Spinal cord (tissue), 10 donors: ENCODE measurements at places on chromosomes 11 and 22. TPM values are rescaled to one million over a fixed set of nuclear protein-coding genes. Genes with fewer than 3 reads are reported as not detected.
A peak's percentile ranks its signal among the peaks of the same experiment; 100 is the strongest.

Gene F2
- not detected for total RNA-seq

- no peak for DNase-seq
These were observed 710.3 kb downstream of the KCNA4 start for GRCh38 chr11:29306527-29306926.

DNA sequence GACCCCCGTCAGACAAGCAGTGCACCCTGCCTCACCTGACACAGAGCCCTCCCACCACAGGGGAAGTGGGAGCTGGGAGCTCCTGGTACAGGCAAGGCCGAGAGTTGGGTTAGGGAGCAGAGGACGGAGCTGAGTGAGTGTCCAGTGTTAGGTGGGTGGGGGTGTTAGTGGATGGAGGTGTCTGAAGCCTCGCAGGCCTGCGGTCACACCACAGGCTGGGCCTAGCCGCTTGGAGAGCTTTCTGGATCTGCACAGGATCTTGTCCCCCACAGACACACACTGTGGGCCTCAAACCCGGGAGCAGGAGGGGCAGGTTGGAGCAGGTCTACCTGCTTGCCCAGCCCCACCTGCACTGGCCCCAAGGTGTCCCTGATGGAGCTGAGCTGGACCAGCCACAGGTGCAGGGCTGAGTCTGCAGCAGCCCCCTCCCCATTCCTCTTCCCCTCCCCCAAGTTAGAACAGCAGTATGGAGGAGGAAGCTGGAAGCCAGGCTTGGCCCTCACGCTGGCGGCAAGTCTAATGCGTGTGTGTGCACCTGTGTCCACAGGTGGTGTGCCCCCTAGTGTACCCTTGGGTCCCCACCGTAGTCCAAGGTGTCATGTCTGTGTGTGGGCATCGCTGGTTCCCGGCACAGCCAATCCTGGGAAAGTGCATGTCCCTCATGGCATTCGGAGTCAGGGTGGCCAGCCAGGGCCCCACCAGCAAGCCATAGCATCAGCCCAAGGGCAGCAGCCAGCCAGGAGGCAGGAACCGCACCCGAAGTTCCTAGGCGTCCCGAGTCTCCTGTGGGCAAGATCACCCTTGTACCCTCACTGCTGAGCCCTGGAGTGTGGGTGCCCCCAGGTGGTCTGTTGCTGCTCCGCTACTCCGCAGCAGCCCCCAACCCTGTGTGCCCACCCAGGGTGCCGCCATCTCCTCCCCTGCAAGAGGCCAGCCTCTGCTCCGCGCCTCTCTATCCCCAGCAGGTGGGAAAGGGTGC is 2.0 kb upstream of the GATD1 start:
- no peak for DNase-seq

DNA sequence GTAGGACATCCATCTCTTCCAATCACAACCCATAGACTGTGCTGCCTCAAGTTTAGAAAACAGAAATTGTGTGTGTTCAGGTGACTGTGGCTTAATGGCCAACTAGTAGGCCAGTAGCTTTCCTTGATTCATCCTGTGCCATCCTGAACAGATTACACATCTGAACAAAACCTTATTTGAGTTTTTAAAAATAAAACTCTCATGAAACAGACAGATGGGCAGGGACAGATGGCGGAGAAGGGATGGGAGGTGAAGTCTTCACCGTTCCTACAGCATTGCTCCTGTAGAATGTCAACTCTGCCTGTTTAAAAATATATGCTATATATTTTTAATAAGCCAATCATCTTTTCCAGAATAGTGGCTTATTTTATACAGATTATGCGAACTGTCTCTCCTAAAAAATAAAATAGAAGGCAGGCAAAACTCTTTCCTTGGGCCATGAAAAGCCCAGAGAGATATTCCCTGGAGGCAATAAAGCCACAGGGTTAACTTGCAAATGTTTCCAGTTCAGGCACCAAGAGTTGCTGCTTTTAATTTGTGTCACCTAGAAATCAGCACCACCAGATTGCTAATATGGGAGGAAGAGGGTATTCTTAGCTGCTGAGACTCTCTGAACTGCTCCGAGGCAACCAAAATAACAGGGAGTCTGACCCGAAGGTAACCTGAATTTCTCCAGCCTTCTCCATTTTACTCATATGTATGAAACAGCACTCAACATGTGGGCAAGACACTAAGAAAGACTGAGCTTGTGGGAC is 861.2 kb downstream of the OPCML start:
- peak; percentile 67 for DNase-seq

GRCh38 chr11:111718436-111718835 is 47.8 kb downstream of the PPP2R1B start:
- no peak for DNase-seq

DNA sequence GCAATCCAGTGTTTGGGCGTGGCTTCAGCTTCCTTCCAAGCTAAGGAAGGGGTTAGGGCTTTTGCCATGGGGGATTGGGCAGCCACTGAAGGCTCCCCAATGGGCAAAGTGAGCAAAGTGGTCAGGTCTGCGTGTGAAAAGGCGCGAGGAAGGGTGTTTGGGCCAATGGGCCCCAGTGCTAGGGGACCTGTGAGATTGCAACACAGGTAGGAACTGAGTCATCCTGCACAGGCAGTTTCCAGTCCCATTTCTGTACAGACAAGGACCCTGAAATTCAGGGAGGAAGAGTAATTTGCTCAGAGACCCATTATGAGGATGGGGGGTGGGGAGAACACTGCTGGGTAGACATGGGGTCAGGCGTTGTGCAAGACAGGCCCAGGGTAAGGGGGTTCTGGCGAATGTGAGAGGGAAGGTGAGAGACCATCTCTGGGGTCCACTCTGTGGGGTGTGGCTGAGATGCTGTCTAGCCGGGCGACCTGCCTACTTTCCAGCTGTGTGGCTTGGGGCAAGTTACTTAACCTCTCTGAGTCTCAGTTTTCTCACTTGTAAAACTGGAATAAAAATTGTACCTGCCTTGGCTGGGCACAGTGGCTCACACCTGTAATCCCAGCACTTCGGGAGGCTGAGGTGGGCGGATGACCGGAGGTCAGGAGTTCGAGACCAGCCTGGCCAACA is 7.3 kb downstream of the CCDC88B start:
- no peak for DNase-seq

DNA sequence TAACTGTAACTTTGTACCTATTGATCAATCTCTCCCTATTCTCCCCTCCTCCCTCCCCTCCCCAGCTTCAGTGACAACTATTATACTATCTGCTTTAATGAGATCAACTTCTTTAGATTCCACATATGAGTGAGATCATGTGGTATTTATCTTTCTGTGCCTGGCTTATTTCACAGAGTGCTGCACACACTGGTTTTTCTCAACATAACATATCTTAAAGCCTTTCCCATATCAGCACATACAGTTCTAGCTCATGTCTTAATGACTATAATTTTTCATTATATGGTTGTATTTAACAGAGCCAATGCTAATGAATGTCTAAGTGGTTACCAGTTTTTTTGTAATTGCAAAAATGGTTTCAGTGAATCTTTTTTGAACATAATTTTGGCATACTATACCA is 340.3 kb upstream of the DDI1 start:
- no peak for DNase-seq

- DNase-seq, result no peak
These were observed 805.6 kb downstream of the KCNA4 start for GRCh38 chr11:29211202-29211601.

DNA sequence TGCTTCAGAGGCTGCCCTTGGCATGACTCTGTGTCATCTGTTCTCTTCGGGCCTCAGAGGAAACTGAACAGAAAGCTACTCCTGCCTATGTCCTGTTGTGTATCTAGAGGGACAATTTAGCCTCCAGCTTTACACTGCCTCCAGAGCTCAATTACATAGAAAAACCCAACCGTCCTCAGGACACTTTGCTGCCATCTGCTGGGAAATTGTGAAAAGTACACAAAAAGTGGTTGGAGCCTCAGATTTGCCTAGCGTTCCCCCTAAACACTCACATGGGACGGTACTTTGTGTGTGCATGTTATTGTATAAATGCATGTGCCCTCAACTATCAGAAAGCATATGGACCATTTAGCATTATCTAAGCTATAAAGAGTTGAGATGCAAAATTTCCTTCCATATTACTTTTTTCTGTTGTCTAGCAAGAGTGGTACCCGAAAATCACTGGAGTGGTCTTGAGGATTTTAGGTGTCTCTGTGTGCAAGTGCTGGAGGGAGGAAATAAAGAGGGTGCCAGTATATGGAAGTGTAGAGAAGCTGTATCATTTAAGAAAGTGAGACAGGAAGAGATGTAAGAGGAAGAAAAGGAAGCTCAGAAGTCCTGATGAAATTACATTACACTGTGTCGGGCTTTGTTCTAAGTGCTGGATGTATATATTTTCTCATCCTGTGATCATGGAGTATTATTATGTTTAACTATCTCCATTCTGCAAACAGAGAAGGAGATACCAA is 8.7 kb upstream of the MS4A4E start:
- DNase-seq, result no peak

DNA sequence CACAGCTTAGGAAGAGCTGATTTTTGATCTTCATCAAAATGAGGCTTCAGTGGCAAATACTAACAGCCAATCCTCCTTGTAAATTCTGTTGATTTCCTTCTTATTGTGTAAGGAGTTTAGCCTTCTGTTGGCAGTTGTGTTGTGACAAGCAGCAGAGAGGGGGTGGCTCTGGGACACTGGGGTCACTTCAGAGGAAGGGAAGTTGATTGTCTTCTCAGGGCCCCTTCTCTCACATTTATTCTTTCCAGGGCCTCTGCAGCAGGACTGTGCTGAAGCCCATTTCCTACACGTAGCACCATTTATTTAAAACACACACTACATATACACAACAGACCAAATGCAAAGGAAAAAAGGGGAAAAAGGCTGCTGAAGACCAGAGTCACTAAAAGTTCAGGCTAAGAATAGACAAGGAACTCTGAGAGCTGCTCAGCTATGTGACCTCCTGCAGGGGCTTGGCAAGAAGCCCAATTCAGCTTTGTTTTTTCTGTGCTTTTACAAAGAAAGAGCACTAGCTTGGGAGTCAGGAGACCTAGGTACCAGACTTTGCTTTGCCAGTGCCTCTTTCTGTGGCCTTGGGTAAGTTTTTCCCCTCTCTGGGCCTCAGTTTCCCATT is 28.3 kb upstream of the UPB1 start:
- DNase-seq, result no peak

Gene FJX1
- 16.5 TPM for total RNA-seq

DNA sequence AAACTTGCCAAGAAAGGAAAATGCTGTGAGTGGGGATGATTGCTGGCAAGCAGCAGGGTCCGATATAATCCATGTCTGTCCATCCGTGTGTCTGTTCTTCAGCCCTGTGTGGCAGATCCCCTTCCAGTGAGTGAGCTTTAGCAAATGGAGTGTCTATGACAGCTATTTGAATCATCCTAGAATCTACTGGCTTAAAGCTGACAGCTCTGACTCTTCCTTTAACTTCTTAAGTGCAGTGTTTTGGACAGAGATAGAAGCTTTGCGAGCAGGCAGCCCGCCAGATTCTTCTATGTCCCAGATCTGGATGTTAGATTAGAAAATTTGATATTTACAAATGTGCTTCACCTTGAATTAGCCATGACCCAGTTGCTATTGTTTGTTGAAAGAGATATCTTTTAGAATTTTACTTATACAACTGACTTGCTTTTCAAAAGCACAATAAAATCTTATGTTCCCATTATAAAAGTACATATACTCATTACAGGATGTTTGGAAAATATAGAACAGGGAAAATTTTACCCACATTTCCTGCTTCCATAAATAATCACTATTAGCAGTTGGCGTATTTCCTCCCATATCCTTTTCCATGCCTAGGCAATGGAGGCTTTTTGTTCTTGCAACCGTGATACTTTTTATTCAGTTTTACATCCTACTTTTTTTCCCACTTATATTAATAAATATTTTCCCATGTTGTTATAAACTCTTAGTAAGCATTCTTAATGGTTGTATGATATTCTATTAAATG is 124.5 kb downstream of the COMMD9 start:
- no peak for DNase-seq

Gene PARVA
- 32.1 TPM for total RNA-seq

- no peak for DNase-seq
These were observed 35.0 kb downstream of the RAB30 start for GRCh38 chr11:83036701-83037100.

GRCh38 chr11:16292167-16292859 is 64.0 kb downstream of the SOX6 start:
- no peak for DNase-seq

DNA sequence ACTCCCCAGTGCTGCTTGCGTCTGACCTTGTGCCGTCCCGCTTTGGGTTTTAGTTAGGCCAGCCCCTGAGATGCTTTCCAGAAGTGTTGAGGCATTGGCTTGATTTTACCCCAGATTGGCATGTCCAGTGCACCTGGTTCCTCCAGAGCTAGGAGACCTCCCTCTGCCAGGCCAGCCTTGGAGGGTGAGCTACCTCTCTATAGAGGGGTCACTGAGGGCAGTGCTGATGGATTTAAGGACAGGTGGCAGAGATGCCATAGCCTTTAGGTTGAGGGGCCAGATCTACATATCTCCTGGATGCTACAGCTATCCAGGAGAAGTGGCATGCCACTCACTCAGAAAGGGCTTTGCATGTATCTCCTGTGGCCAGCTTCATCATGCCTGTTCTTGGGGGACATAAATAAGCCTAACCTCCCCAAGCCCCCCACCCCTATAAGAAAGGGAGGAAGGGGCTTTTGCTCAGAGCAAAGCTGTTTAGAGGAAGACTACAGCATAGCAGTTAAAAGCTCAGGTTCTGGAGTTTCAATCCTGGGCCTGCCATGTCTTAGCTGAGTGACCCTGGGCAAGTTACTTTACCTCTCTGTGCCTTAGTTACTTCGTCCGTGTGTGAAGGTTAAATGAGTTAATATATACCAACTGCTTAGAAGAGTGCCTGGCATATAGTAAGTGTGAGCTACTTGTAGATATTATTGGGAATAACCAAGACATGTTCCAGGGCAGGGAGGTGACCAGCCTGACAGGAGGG is 6.4 kb downstream of the UBE2L3 start:
- DNase-seq, result no peak

GRCh38 chr11:94010136-94010535 is 11.0 kb upstream of the HEPHL1 start:
- no peak for DNase-seq

DNA sequence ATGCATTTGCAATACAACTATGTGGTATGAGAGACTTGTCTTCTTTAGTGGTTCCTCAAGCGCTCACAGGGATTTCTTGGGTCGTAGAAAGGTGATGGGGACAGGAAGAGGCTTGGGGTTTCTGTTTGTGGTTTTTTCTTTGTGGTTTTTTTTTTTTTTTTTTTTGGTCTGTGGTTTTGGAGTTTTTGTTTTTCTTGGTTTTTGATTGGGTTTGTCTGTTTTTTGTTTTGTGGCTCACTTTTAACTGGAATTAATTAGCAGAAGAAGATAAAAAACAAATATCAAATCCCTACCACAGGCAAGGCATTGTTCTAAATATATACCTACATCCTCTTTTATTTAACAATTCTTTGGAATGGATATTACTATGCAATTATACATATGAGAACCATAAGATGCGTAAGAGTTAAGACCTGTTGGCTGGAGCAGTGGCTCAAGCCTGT is 5.5 kb downstream of the TTC28 start:
- no peak for DNase-seq

- no peak for DNase-seq
These were observed 90.7 kb downstream of the RTL6 start for GRCh38 chr22:44407171-44407986.

DNA sequence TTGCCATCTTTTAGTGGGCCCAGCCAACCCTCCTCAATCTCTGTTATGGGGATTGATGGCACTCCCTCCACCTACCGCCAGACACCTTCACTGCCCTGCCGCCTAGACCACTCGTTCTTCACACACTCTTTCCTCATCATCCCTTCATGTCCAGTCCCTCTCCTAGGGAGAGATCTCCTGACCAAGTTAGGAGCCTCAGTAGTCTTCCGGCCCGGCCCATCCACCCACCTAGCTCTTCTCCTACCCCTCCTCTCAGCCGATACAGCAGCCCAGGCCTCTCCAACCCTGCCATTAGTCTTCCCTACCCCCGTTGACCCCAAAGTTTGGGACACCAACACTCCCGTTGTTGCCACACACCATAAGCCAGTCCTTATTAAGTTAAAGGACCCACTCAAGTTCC is 11.0 kb upstream of the OR56A3 start:
- DNase-seq, result no peak
